ENCODE measurements at places on chromosomes 5 and 9.

DNA sequence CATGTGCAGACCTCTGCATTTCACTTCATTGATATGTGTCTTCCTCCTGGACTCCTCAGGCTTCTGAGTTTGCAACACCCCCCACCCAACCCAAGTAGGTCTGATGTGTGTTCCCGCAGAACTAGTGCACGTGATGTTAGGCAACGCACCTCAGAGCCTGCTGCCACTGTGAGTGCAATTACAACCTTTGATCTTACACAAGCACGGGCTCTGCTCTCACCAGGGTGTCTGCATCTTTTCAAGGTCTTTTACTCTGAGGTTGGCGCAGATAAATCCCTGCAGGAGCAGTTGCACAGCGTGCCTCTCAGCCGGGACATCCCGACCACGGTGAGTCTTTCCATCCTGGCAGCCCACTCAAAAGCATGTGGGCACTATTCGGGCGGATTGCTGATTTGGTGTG is 80.1 kb downstream of the EGFLAM start:
- DNase-seq = no peak

- DNase-seq = no peak
Measured at GRCh38 chr9:105475302-105475701, 27.5 kb downstream of the FSD1L start.

GRCh38 chr5:74412066-74412465 is 228.5 kb downstream of the ENC1 start:
- DNase-seq = no peak

DNA sequence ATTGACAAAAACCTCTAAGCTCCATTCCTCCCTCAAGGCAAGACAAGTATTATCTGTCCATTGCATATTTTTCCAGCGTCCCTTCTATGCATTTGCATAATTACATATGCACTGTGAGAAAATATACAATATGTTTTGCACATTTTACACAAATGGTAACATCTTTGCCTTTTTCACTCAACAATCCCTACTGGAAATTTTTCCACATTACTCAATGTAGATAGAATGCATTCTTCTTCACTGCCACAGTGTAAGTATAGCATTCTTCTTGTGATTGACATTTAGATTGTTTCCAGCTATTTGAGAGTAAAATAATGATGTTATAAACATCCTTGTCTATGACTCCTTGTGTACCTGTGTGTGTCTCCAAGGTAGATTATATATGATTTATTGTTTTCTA is 205.0 kb downstream of the SLIT3 start:
- no peak for DNase-seq

GRCh38 chr5:145478651-145479050 is 356.5 kb downstream of the PRELID2 start:
- no peak for DNase-seq

- DNase-seq = no peak
Measured at GRCh38 chr9:19231904-19232822, 1.7 kb downstream of the DENND4C start.

DNA sequence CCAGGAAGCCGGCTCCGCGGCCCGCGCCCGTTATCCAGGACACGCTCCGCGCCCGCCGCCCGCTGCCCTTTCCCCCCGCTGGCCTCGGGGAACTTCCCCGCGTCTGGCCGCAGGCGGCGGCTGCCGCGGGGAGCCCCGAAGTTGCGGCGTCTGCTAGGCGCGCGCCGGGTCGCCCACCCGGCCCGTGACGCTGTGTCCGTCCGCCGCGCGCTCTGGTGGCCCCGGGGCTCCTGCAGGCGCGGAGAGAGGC is 621 bp upstream of the GCNT4 start:
- DNase-seq = no peak

- no peak for DNase-seq
Measured at GRCh38 chr9:132249690-132250089, 87.8 kb downstream of the NTNG2 start.

DNA sequence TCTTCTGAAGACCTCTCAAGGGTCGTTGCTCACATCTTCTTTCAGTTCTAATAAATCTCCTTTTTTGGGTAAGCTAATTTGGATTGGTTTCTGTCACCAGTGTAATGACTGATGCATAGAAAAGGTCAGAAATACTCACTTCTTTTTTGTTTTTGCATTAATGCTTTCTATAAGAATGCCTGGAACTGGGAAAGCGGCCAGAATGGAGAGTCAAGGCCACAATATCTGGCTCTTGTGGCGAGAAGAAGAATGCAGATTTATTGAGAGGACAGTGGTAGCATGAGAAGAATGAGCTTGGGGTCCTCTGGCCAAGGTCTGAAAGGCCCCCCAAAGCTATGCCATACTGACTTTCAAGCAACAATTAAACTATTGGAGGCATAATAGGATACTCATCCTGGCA is 88.0 kb upstream of the SLC12A2 start:
- DNase-seq = no peak

DNA sequence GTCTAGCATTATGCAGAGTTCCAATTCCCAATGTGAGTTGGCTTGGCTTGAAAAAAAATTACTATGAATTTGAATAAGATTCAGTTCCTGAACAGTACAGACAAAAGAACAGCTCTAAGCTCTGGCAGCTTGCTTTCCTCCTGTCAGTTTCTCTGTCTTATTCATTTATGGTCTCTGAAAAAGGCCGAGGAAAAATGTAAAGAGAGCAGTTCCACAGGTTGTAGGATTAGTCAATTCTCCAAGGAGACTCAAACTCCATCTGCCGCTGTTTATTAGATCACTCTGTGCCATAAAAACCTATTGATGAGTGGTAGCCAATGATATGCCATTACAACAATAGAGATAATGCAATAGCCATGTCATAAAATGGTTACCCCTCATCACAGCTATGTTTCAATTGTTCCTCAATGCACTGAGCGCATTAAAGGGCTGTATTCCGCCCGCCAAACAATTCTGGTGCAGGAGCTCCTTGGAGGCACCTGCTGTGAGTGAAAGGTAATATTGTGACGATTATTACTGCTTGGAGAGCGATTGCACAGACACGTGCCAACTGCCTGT is 188.2 kb downstream of the ARRDC3 start:
- DNase-seq = no peak

DNA sequence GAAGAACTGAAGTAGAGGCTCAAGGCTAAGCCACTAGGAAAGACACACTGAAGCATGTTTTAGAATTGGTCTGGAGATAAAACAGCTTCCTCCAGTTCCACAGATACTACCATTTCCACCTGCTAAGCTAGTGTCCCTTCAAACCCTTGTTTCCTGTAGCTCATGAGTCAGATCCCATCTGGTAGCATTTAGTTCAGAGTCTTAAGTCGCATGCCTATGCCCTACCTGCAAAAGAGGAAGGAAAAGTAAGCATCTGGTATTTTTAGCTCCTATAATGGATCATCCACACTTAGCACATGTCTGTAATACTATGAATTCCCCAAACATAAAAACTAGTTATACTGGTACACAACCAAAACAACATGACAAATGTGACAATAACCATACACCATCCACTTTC is 92.1 kb downstream of the CDKN2A start:
- no peak for DNase-seq

GRCh38 chr9:9498128-9498527 is 1114.7 kb downstream of the PTPRD start:
- no peak for DNase-seq

DNA sequence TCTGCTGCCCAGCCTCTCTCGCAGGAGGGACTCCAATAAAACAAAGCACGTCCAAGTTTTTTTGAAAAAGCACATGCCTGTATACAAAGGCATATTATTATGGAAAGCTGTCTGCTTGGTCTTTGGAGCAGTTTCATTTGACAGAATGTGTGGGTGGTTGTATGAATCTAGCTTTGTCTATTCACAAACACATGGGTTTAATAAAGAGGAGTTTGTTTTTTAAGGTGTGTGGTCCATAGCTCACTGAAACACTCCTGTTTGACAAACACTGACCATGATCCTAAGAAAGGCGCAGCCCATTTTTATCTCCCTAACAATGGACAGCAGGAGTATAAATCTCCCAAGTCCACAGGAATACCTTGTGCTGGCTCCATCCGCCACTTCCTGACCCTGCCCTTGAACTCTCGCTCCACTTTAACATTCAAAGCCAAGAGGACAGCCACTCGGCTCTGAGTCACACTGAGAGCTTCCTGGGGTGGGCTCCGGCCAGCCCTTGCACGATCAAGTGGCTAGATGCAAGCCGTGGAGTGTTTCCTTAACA is 371.9 kb downstream of the EBF1 start:
- no peak for DNase-seq

- DNase-seq = no peak
Measured at GRCh38 chr5:60293518-60293917, 400.0 kb upstream of the PDE4D start.

DNA sequence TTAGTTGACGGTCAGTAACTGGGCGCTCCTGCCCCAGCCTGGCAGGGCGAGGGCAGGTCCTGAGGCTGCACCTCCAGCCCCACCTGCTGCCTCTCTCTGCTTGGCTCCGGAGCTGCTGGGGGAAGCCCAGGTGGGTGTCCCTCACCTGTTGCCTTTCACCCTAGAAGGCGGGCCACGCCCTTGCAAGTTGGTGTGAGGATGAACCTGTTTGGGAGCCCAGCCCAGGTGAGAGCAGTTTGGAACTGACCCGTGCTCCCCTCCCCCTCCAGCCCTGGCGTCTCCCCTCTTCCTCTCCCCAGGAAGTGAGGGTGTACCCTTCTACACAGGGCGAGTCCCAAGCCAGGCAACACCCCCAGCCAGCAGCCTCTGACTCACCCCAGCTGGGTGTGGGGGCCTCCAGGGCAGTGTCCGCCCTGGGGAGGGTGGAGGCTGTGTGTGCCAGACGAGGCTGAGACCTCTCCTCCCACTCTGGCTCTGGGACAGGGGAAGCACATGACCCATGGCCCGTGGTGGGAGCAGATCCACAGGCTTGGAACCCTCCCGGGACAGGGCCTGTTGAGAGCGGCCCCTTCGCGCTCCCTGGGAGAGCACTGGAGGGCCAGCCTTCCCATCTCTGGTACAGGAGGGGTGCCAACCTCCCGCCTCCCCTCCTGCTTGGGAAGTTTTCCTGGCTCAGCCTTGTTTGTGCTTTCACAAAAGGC is 10.4 kb downstream of the LRRC8A start:
- no peak for DNase-seq

GRCh38 chr9:137441935-137442321 is 771 bp upstream of the ENTPD8 start:
- DNase-seq = no peak

GRCh38 chr5:177437623-177438022 is 9.0 kb upstream of the PRR7 start:
- DNase-seq = no peak

- DNase-seq = no peak
Measured at GRCh38 chr9:84301851-84302250, 38.7 kb downstream of the SLC28A3 start.

- DNase-seq = no peak
Measured at GRCh38 chr5:67082941-67083340, 113.7 kb downstream of the CD180 start.

DNA sequence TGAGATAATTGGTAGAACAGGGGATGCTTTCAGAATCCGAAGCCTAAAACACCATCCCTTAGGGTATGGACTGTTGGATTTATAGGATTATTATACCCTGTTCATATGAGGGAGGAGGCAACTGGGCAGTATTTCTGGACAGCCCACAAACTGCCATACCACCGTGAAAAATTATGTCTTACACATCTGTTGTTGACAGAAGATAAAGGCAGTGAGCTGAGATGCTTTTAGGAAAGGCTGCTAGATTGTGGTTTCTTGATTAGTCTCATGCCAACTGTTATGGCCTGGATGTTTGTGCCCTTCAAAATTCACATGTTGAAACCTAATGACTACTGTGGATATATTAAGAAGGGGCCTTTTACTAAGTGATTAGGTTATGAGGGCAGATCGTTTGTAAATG is 83.7 kb upstream of the DHFR start:
- no peak for DNase-seq

DNA sequence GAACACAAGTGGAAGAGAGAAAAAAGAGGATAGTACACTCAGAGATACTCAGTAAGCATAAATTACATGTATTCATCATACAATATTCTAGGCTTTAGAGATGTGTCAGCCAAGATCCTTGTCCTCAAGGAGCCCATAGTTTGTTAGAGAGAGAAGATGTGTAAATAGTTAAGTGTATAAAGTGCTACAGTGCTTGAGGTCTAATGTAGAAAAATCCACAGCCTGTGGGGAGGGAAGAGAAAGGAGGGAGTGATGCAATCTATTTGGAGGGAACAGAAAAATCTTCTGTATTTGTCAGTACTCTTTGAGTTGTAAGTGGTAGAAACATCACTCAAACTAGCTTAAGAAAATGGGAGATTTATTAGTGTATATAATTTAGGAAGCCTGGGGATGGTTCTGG is 81.9 kb downstream of the PALM2AKAP2 start:
- no peak for DNase-seq

- DNase-seq = no peak
Measured at GRCh38 chr5:36310138-36310537, 8.4 kb upstream of the RANBP3L start.

DNA sequence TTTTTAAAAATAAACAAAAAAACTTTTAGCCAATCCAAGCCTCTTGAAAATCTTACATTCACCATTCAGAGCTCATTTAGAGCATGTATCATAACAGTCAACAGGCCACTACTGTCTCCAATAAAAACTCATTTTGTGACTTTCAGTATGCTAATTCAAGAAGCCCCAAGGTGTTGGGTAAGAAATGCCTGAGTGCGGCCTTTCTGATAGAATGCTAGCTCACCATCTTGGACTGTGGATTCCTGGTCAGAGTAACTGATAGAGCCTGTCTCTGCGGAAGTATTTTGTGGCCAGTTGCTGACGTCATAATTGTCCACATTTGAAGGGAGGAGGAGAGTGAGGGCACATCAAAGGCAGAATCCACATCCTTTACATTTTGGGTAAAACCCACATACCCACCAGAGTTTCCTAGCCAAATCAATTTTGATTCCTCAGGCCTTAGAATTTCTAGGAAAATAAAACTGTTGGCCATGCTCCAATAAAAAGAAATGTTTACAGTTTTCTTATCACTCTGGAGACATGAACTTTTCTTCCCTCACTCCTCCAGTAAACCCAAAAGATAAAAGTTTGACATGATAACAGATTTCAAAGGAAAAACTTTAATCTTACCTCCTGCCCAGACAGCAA is 41.1 kb upstream of the ERCC6L2 start:
- no peak for DNase-seq
